ENCODE measurements at places on chromosomes 7 and 10.

DNA sequence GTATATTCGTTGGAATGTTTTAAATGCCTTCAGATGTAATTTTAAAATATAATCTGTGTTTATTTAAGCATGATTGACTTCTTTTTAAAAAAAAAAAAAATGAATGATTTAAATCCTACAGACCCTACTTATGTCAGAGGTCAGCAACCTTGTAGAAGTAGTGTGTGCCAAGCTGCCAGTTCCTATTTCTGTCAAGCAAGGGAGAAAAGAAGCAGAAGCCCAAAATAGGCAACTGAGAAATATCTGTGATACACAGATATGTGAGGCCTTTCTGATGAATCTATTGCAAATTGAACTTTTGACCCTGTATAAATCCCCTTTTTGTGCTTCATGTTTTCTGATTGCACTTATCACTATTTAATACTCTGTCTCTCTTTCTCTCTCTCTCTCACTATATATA lies 199.5 kb downstream of the LRRN3 start:
- DNase-seq: no peak

DNA sequence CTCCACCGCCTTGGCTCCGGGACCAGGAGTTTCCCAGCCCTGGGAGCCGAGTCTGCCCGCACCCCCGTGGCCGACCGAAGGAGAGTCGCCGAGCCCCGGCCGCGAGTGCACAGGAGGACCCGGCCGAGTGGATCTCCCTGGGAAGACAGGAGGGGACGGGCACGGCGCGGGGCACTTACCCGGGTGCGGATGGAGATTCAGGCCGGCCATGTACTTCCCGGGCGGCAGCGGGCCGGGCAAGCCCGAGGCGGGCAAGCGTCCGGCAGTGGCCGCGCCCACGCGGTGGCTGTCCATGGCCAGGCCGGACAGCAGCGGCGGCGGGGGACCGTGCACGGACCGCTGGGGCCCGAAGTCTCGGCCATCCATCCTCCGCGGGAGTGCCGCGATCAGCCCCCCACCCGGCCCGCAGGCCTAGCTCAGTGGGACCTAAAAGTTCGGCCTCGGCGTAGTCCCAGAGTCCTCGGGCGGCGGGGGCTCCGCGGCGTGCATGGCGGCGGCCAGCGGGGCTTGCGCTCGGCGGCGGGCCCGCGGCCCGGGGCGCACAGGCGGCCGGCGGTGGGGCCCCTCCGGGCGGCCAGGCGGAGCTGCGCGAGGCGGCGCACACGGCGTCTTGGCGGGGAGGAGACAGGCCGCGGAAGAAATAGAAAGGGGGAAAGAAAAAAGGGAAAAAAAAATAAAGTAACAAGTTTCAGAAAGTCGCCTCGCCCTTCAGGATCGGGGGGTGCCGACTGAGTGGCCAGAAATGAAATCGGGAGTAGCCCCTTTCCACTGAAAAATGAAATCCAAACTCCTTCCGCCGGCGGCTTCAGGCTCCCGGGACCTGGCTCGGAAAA lies 2.5 kb downstream of the TNRC18 start:
- DNase-seq: no peak

GRCh38 chr7:79337717-79338116 lies 115.8 kb downstream of the MAGI2 start:
- DNase-seq: no peak

- DNase-seq: no peak
Observed at GRCh38 chr10:77492368-77492994, 145.1 kb downstream of the KCNMA1 start.

DNA sequence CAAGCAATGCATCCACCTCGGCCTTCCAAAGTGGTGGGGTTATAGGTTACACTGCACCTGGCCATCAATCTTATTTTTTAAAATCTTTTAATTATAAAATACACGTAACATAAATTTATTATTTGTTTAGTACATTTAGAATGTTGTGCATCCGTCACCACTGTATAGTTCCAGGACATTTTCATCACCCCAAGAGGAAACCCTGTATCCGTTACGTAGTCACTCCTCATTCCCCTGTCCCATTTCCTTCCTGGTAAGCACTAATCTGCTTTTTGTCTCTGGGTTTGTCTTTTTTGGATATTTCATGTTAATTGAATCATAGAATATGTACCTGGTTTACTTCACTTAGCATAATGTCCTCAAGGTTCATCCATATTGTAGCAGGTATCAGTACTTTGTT lies 51.2 kb downstream of the MAPK8 start:
- DNase-seq: no peak

DNA sequence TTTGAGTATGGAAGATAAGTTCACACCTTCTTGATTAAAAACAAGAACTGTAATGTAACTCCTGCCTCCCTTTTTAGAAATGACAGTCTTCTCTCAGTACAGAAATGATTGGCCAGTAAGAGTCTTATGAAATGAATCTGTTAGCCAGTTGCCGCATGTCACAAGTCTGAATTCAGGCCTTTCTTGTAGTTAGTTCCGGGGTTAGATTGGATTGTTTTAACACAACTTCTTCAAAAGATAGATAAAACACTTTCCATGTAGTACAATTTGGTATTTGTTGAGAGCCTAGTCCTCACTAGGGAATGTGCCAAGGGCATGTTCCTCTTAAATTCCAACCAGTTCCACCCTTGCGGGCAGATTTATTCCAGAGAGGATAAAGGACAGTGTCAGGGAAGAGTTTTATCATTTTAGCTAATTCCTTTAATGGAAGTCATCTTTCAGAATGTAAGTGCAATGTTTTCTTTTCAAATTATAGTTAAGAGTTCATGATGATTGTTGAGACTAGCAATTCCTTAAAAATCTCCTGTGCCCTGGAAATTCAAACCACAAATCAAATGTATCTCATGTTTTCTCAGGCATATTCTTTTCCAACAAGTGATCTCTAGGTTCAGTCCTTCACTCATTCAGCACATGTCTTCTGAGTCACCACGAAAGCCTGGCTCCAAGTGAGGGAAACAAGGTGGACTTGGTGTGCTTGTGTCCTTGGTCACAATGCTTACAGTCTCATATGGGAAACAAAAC lies 4.1 kb downstream of the FHIP2A start:
- DNase-seq: no peak

DNA sequence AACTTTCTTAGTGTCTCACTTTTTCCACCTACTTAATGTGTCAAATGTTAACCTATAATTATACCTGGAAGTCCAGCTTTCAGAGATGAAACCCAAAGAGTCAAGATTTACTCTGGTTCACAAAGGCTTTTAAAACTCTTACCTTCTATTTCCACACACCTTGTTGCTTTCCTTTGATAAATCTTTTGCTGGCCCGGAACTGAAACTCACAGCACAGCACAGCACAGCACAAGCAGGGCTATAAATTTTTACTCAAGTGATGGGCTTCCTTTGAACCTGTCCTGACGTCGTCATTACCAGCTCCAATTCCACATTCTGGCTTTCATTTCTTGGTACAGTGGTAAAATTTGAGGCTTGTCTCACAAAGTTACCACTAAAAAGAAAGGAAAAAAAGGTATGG lies 861.0 kb downstream of the SORCS3 start:
- DNase-seq: no peak

DNA sequence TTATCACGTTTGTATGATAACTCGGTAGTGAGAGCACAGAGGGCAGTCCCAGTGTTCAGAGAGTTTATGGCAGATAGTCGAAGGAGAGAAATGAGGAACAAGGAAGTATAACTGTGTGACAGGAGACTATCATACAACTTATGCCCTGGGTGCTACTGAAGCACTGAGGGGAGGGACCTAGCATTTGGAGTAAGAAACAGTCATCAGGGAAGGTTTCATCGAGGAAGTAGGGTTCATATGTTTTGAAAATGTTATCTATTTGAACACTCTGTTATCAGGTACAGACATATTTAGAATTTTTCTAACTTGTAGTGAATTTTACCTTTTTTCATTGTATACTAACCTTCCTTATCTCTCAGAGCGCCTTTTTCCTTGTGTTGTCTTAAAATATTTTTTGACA lies 1214.4 kb upstream of the C7orf33 start:
- DNase-seq: no peak

DNA sequence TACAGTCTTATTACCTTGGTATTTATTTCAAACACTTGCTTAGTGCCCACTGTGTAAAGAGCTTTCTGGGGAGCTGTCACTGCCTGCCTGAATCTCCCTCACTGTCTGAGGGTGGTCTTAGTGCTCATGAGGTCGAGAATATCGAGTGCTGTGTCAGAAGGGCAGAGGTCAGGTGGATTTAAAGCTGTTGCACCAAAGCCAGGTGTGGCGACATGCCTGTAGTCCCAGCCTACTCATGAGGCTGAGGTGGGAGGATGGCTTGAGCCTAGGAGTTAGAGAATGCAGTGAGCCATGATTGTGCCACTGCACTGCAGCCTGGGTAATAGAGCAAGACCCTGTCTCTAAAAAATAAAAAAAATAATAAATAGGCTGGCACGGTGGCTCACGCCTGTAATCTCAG lies 20.9 kb downstream of the CCM2 start:
- no peak for DNase-seq

- DNase-seq: no peak
Observed at GRCh38 chr10:112333452-112333851, 40.5 kb upstream of the ACSL5 start.

GRCh38 chr7:133290041-133290440 lies 37.2 kb downstream of the EXOC4 start:
- no peak for DNase-seq

DNA sequence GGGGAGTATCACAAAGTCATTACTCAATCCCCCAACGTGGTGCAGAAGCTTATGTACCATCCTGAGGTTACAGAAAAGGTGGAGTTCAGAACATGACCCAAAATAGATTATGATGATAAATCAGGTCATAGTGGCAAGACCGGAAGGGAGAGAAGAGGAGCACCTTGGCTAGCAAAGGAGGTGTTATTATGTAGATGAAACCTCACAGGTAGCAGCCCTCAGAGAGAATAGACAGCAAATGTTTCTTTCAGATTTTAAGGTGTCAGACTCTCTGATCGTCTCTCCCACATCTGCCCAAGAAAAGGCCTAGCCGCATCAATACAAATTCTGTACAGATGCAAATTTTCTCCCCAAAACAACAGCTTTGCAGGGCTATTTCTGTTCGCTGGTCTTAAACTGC lies 88.3 kb upstream of the SEMA3D start:
- DNase-seq: no peak

DNA sequence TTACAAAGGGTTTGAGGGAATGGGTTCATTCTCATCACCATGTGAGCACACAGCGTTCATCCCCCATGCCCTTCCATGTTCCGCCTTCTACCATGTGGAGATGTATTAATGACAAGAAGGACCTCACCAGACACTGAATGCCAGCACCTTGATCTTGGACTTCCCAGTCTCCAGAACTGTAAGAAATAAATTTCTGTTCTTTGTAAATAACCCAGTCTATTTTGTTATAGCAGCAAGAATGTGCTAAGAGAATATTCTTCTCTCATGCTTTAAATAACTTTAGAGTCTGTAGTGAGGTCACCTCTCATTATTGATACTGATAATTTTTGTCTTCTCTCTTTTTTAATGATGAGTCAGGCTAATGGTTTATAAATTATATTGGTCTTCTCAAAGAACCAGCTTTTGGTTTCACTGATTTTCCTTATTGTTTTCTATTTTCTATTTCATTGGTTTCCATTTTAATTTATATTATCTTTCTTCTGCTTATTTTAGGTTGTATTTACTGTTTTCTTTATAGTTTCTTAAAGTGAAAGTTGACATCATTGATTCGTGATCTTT lies 3.1 kb upstream of the PDIA4 start:
- DNase-seq: no peak

- no peak for DNase-seq
Observed at GRCh38 chr7:51351661-51352060, 35.1 kb upstream of the COBL start.

GRCh38 chr10:79547973-79548372 lies 12.2 kb downstream of the SFTPA2 start:
- no peak for DNase-seq

DNA sequence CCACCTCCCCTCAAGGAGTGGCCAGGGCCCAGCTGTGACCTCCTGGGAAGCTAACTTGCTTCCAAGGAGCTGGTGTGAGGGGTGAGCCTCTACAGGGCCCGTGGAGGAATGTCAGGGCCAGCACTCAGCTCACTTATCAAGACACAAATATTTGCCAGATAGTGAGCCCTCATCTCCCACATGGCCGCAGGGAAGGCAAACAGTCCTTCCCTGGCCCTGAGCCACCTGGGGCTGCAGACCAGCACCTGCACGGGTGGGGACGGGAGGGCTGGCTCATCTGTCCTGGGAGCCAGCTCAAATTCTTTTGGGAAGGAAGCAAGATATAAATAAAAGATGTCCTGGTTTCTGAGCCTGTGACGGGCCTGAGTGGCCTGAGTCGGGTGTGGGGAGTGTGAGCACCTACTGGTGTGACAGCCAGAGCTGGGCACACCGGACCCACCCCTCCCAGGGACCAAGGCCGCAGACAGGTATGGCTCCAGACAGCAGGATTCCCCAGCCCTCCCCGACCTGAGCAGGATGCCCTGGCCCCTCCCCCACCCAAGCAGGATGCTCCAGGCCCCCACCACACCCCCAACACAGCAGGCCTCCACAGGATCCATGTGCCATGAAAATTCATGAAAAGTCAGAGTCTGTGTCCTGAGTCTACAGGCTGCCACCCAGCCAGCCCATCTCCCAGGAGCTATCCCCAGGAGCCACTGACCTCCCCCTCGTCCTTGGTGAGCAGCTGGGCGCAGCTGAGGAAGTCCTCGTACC lies 148.0 kb downstream of the MAPK8 start:
- DNase-seq: no peak

- DNase-seq: no peak
Observed at GRCh38 chr7:7664291-7664690, 23.7 kb downstream of the UMAD1 start.

GRCh38 chr10:69503001-69503895 lies 52.0 kb downstream of the TSPAN15 start:
- DNase-seq: no peak
